NCI-H748 treated with DMSO at 0.1 percent for 48 hours (cell line): ENCODE measurements at places on chromosomes 6 and 20.

- no peak for DNase-seq
Measured at GRCh38 chr6:167295495-167296292, 4.6 kb downstream of the UNC93A start.

DNA sequence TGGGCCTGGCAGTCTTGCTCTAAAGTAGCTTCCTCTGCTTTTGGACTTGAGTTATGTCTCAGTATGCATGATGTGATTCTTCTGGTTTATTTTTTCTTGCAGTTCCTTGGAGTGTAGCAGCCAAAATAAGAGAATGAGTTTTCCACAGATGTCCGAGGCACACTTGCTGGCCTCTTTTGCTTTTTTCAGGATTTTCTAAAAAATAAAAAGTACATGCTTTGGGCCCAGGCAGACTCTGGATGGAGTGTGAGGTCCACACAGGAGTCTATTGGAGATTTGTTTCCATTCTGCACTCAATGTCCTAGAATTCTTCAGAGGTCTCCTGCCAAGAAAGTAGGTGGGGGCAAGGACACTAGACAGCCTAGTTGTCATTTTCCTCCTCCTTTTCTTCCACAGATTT lies 477.6 kb downstream of the EPM2A start:
- DNase-seq: no peak

- DNase-seq: no peak
Measured at GRCh38 chr20:49685161-49685601, 28.5 kb downstream of the B4GALT5 start.

- peak; percentile 47 for DNase-seq
Measured at GRCh38 chr6:62150048-62150663, 135.9 kb downstream of the KHDRBS2 start.

DNA sequence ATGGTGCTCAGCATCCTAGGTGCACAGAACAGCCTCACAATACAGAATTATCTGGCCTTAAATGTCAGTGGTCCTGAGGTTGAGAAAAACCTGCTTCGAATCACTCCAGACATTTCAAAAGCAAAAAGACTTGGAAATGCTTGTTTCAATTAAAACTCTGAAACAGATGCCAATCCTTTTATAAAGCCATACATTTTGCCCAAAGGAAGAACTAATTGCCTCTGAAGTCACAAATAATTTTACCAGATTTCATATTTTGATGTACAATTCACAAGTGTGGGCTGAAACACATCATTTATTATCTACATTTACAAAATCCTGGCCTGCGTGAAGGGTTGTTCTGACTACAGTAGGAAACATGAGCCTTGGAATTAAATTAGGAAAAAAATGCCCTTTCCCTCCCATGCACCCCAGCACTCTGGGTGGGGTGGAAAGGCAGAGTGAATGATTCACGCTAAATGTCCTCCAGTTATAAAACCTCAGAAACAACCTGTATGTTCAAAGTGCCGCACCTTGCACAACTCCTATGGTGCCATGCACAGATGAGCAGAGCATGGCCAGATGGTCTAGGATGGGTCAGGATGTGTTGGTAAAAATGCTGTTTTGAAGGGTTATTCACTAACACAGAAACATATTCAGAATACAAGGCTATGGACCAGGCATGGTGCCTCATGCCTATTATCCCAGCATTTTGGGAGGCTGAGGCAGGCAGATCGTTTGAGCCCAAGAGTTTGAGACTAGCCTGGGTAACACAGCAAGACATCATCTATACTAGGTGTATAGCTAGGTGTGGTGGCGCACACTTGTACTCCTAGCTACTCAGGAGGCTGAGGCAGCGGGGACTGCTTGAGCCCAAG lies 87.0 kb downstream of the ZMYND8 start:
- DNase-seq: no peak

GRCh38 chr6:39075807-39076622 lies 27.4 kb downstream of the GLP1R start:
- DNase-seq: no peak

DNA sequence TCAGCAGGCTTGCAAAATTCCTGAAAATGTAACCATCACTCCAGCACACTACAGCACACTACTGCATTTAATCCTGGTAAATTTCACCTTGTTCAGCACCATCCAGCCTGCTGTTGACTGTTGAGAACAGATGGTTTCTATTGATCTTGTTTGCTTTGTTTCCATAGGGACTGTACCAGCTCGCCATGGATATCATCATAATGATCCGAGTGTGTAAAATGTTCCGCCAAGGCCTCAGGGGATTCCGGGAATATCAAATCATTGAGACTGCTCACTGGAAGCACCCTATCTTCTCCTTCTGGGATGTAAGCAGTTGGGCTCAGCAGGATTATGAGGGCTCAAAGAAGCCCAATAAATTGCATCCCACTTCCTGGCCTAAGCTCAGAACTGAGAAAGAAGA lies 4.1 kb downstream of the CNBD2 start:
- DNase-seq: no peak

GRCh38 chr6:125140808-125141207 lies 12.8 kb upstream of the TPD52L1 start:
- DNase-seq: no peak

GRCh38 chr20:44768256-44768655 lies 22.6 kb downstream of the KCNK15 start:
- no peak for DNase-seq

DNA sequence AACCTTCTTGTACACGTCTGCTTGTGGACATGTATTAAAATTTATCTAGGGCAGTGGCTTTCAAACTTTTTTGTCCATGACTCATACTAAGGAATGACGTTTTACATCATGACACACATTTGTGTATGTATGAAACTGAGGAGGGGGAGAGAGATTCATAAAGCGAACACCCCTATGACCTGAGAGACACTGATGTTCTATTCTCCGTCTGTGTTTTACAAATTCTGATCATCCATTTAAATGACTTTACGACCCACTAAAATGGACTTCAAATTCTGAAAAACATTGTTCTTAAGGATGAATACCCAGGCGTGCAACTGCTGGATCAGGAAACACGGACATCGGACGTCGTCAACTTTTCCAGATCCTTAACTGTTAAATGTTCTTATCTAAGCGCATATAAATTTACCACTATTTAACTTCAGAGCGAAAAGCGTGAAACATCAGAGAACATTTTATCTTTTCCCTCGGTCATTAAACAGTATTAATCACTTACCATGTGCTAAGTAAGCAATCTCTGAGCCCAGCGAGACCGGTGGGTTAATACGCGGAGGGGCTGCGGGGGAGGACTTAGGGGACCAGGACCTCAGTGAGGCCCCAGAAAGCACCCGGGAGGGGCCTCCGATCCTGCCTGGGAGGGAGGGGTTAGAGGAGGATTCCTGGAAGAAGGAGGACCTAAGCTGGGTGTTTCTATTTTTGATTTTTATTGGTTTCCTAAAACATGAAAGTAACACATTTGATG lies 1.2 kb downstream of the PLAGL1 start:
- DNase-seq: no peak

DNA sequence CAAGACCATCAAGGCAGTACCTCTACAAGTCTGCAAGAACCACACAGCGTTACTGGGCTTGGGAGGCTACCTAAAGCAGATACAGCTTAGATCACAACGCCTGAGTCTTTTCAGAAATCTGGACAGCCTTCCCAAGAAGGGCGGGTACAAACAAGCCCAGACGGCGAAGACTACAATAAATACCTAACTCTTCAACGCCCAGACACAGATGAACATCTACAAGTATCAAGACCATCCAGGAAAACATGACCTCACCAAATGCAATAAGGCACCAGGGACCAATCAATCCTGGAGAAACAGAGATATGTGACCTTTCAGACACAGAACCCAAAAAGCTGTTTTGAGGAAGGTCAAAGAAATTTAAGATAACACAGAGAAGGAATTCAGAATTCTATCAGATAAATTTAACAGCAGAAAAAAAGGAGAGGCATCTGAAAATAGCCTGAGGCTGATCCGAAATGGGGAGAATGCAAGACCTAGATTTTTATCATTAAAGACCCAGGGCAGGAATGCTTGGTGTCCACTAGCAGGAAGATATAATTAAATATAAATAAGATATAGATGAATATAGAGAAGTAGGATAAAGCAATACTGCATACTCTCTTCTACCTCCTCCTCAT lies 131.7 kb upstream of the COL21A1 start:
- DNase-seq: no peak

- no peak for DNase-seq
Measured at GRCh38 chr6:157723376-157723775, 99.7 kb upstream of the SNX9 start.

- no peak for DNase-seq
Measured at GRCh38 chr6:108423982-108424705, 129.3 kb downstream of the AFG1L start.

- DNase-seq: no peak
Measured at GRCh38 chr6:4592026-4592425, 184.2 kb upstream of the CDYL start.

DNA sequence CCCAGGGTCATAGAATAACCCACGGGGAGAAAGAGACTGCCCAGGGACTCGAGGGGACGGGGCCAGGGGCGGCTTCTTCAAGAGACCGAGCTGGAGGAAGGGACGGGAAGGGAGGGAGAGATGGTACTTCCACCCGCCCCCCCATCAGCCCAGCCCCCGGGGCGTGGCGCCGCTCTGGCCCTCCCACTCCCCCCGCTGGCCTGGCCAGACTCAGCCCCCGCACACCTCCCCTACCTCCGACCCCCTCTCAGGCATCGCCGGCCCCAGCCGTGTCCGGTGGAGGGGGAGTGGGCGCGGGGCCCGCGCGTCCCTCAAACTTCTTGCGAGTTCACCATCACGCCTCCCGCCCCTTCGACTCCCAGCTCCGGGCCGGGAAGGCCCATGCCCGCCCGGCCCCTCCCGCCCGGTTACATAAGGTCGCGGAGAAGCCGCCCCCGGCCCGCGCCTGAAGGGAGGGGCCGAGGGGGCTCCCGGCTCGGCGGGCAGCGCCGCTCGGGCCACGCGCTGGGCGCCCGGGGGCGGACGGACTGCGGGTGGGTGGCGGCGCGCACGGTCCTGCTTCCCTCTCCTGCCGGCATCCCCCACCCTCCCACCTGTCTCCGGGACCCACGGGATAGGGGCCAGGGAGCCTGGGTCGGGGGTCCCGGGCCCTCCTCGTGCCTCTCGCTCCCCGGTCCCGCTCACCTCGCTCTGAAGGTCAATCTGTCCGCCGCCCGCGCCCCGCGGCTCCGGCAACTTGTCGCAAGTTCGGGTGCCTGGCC lies 562 bp downstream of the TFEB start:
- peak; percentile 47 for DNase-seq

GRCh38 chr20:51600016-51600420 lies 57.5 kb upstream of the NFATC2 start:
- no peak for DNase-seq

GRCh38 chr20:8829256-8829655 lies 239.6 kb upstream of the PLCB4 start:
- DNase-seq: no peak

- no peak for DNase-seq
Measured at GRCh38 chr6:4635666-4636065, 140.5 kb upstream of the CDYL start.

DNA sequence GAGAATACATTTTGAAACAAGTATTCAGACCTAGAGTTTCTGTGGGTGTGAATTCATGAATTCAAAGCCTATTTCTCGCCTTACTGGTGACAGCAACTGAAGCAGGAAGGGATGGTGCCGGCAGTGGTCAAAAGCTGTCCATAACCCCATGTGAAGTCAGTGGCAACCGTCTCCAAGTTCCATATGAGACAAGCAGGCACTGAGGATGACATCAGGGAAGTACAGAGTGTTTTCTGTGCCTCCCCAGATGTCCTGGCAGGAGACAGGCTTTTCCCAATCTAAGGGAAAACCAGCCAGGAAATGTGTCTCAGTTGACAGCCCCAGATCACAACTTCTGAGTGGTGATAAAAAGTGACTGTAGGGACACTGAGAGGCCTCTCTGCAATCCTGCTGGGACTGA lies 66.6 kb downstream of the HIVEP2 start:
- DNase-seq: no peak

GRCh38 chr6:7088076-7088742 lies 19.6 kb upstream of the RREB1 start:
- DNase-seq: no peak

DNA sequence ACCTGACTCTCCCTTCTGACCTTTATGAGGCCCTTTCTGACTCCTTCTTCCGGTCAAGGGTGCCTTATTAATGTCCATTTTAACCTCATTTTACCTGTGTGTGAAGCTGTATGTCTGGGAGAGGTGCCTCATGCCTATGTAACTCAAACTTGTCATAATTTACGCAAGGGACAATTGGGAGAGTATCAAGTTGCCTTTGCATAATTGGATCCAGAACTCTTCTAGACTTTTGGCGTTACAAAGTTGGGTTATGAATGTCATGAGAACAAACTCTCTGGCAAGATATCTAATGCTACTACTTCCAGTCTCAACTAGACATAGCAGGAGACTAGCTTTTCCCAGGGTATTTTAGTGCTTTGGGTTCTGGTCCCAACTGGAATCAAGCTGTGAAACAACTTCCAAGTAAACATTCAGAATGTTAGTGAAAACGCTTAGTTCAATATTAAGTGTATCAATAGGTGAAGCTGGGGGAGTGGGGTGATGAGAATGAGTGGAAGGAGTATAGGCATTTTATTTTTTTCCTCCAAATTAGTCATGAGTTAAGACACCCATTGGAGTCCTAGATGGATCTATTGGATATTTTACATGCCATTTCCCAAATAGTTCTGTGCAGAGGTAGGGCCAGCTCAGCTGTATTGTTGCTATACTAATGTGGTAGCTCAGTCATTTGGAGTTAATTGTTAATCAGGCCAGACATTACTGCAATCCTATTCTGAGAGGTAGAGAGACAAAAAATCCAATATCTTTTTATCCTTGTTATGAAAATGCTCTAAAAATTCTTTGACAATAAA lies 159.9 kb downstream of the TFAP2B start:
- DNase-seq: no peak

- DNase-seq: peak; percentile 94
Measured at GRCh38 chr6:127515794-127516661, 3.1 kb downstream of the MTCL3 start.

DNA sequence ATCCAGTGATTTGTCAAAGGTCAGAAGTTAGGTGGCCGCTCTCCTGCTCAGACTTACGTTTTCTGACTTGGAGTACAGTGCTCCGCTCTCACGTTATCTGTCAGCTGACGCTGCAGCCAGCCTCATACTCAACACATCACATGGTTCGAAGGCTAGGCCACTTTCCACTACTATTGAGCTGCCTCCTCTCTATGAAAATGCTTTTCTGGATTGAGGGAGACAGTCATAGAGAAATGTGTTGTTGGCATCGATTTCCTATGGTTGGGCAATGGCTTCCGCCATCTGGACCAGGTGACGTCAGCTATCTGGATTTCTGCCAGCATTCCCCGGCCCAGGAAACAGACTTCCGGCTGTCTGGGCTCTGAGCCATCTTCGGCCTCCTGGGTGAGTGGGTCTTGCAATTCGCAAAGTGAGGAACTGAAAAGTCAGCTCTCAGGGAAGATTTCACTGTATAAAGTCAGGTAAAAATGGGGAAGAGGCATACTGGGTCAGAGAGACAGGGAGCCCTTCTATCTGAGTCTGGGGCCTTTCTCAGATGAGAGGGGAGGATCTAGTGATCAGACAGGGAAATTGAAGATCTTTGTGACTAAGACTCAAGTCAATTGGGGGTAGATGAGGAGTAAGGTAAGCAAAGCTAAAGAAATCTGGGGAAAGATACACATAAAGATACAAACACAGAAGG lies 37.5 kb upstream of the IER3 start:
- peak; percentile 69 for DNase-seq
